ENCODE measurements at places on chromosomes 7 and 10.

DNA sequence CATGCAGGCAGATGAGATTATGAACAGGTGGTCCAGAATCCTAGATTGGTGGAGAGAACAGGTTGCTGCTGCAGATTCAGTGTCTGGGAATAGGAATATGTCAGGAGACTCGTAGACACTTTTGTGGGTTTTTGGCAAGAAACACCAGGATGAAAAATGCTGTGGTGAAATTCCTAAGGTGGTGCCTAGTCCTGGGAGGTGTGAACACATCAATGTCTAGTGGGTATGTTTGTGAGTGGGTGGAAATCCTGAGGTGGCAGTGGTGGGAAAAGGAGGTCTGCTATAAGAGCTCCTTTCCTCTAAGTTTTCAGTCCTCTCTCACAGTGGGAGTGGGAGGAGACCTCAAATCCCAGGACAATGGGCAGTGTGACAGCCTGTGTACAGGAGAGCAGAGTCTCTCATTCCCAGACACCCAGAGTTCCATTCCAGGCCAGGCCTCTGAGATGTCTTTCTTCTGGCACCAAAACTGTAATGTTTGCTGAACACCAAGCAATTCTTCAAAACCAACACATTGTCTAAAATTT lies 5.1 kb downstream of the ERV3-1 start:
- DNase-seq = no peak
- no peak overlapping the region for H3K4me3 ChIP-seq
- H3K27ac ChIP-seq = no peak overlapping the region
- H3K4me1 ChIP-seq = peaks cover 32% of the 10 kb centered on the region
- peaks cover 89% of the 10 kb centered on the region for H3K36me3 ChIP-seq

DNA sequence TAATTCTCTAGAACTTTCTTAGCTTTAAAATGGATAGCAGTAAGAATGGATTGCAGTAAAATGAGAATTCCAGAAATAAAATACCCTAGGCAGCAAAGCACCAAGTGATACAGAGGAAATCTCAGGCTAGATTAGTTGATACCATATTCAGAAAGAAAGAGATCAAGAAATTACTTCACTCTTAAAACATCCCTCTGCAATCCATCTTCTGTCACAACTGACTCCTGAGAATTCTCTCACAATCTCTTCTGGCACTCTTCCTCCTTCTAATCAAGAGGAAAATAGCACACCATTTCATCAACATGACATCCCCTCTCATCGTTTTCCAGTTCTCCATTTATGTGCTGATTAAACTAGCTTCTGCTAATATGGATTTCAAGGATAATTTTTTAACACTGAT lies 42.2 kb upstream of the LAMB1 start:
- no peak overlapping the region for H3K4me3 ChIP-seq
- no peaks in the 10 kb centered on the region for H3K36me3 ChIP-seq
- H3K27ac ChIP-seq = no peak overlapping the region
- DNase-seq = no peak
- peaks cover 3% of the 10 kb centered on the region for H3K27me3 ChIP-seq

- no peak overlapping the region for H3K27ac ChIP-seq
- H3K27me3 ChIP-seq = no peaks in the 10 kb centered on the region
- peaks cover 6% of the 10 kb centered on the region for H3K4me1 ChIP-seq
- H3K4me3 ChIP-seq = no peak overlapping the region
- H3K36me3 ChIP-seq = peaks cover 74% of the 10 kb centered on the region
Observed at GRCh38 chr7:741191-741671, 14.2 kb upstream of the PRKAR1B start.

DNA sequence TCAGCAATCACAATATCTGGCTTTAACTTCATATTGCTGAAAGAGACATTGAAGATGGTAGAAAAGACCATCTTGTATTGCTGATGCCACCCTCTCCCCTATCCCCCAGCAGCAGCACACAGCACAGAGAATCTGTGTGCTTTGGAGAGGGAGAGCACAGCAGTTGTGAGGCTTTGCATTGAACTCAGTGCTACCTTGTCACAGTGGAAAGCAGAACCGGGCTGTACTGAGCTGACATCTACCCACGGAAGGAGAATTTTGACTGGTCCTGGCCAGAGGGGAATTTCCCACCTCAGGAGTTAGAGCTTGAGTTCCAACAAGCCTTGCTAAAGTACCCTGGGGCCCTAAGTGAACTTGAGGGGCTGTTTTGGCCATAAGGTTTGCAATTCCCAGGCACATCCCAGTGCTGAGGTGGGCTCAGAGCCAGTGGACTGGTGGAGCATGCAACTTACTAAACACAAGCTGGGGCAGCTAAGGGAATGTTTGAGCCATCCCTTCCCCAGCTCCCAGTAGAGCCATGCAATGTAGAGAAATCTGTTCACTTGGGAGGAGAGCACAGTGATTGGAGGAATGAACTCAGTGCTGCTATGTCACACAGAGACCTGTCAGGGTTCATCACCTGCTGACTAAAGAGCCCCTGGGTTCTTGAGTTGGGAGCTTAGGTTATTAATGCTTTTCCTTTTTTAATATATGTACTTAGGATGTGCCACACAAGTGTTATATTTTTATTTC lies 62.1 kb downstream of the OR13A1 start:
- peaks cover 9% of the 10 kb centered on the region for H3K4me1 ChIP-seq
- peaks cover 6% of the 10 kb centered on the region for H3K27me3 ChIP-seq
- DNase-seq = no peak
- no peak overlapping the region for H3K27ac ChIP-seq
- H3K36me3 ChIP-seq = no peaks in the 10 kb centered on the region
- no peak overlapping the region for H3K4me3 ChIP-seq

GRCh38 chr7:116552602-116553001 lies 27.8 kb downstream of the CAV1 start:
- no peak overlapping the region for H3K4me3 ChIP-seq
- DNase-seq = no peak
- H3K27me3 ChIP-seq = peaks cover 49% of the 10 kb centered on the region
- no peaks in the 10 kb centered on the region for H3K4me1 ChIP-seq
- H3K27ac ChIP-seq = no peak overlapping the region

GRCh38 chr7:142440219-142440905 lies 182.5 kb upstream of the PRSS58 start:
- peaks cover 51% of the 10 kb centered on the region for H3K4me1 ChIP-seq
- H3K4me3 ChIP-seq = no peak overlapping the region
- no peak for DNase-seq

DNA sequence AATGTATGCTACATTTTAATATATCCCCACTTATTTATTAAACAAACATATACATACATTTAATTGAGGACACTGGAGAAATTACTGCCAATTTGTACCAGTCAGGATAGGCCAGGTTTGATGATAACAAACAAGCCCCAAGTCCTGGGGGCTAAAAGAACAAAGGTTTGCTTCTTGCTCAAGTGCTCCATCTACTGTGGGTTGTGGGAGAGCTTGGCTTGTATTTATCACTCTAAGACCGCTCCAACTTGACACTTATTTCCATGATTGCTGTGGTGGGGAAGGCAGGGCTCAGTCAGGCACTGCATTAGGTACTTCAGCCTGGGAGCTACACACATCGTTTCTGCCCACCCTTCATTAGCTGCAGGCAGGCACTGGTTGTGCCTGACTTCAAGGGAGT lies 136.6 kb upstream of the ZNF32 start:
- no peak for DNase-seq
- no peaks in the 10 kb centered on the region for H3K27me3 ChIP-seq
- H3K4me3 ChIP-seq = no peak overlapping the region
- peaks cover 18% of the 10 kb centered on the region for H3K4me1 ChIP-seq

- no peak overlapping the region for H3K4me3 ChIP-seq
- no peaks in the 10 kb centered on the region for H3K27me3 ChIP-seq
- no peak overlapping the region for H3K27ac ChIP-seq
- no peak for DNase-seq
- peaks cover 20% of the 10 kb centered on the region for H3K4me1 ChIP-seq
Observed at GRCh38 chr7:12064586-12065127, 146.4 kb upstream of the TMEM106B start.

- H3K4me3 ChIP-seq = no peak overlapping the region
- no peaks in the 10 kb centered on the region for H3K27me3 ChIP-seq
- no peaks in the 10 kb centered on the region for H3K4me1 ChIP-seq
- H3K27ac ChIP-seq = no peak overlapping the region
Observed at GRCh38 chr7:17690030-17690429, 250.3 kb downstream of the SNX13 start.

DNA sequence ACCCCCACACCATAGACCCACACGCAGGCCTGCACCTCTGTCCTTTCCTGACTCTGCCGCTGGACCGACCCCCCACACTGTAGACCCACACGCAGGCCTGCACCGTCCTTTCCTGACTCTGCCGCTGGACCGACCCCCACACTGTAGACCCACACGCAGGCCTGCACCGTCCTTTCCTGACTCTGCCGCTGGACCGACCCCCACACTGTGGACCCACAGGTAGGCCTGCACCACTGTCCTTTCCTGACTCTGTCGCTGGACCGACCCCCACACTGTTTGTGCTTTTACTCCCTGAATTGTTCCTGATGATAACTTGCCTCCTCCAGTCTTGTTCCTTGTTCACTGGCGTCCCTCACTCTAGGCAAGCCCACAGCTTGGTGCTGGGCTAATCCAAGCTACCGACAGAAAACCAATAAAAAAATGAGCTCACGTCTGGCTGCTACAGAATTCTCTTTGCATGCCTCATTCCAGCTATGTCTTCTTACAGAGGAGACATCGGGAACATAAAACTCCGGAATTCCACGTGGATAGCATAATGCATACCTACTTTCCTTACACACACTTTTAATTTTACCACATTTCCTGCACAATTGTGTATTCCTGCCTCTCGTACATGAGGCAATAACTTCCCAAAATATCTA lies 494.3 kb downstream of the PTPRN2 start:
- no peak overlapping the region for H3K27ac ChIP-seq
- H3K27me3 ChIP-seq = no peaks in the 10 kb centered on the region
- no peaks in the 10 kb centered on the region for H3K36me3 ChIP-seq
- DNase-seq = no peak
- no peak overlapping the region for H3K4me3 ChIP-seq

DNA sequence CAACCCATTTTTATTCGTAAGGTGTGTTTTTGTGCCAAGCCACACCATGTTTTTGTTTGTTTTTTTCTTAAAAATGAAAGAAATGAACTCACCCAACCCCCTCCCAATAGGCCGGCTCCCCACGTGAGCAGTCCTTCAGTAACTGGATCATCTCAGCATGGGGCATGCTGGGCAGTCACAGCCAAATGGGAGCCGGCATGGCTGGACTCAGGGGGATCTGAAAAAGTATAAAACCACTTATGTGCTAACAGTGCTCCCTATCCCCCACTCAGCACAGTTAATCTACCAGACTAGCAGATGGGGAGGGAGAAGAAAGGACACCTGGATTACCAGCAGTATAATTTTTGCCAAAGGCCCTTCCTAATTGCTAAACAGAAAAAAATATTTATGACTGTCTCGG lies 39.3 kb downstream of the BAZ1B start:
- peaks cover 32% of the 10 kb centered on the region for H3K4me1 ChIP-seq
- H3K36me3 ChIP-seq = peaks cover 90% of the 10 kb centered on the region
- no peak overlapping the region for H3K4me3 ChIP-seq
- DNase-seq = no peak

DNA sequence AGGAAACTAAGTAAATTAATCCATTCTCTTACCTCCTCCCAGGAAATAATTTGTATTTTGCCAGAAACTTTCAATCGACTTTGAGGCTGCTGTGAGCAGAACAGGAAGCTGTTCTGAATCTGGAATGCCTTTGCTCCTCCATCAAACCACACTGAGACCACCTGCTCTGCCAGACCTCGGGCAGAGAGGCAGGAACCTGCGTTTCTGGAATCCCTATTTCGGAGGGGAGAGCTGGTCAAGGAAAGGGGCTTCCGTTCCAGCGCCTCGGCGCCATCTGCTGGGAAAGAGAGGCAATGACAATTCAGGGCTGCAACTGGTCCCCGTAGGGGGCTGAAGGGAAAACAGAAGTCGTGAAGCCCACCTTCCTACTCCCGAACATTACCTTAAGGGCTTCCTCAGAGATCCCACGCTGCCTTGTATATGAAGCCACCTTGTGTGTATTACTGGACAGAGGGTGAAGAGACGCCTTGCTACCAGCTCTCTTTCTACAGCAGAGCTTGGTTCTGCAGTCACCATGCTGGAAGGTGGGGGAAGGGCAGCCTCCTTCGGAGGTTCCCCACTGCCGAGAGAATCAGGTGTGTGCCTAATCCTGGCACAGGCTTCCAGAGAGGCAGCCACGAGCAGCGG lies 31.2 kb downstream of the ZNF467 start:
- peaks cover 47% of the 10 kb centered on the region for H3K27me3 ChIP-seq
- H3K27ac ChIP-seq = no peak overlapping the region
- H3K4me3 ChIP-seq = peak overlapping the region; percentile 72
- peaks cover 11% of the 10 kb centered on the region for H3K4me1 ChIP-seq

DNA sequence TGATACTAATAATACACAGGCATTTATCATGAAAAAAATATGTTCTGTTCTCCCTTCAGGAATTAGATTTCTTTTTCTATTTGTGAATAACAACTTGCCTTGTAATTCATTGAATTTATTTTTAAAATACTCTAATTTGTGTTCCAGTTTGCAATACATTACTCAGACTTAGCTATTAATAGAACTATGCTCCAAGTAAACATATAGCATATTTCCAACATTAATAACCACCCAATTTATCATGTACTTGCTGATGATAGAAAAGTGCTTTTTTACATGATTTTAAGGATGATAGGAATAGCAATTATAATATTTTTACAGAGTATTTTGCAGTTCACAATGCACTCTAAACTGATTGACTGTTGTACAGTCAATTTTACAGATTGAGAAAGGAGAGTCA lies 338.8 kb upstream of the SEMA3D start:
- no peaks in the 10 kb centered on the region for H3K27me3 ChIP-seq
- H3K36me3 ChIP-seq = no peaks in the 10 kb centered on the region
- no peak for DNase-seq
- no peak overlapping the region for H3K27ac ChIP-seq

- no peak for DNase-seq
- H3K27ac ChIP-seq = no peak overlapping the region
- H3K4me3 ChIP-seq = no peak overlapping the region
Observed at GRCh38 chr7:143223784-143224183, 1.9 kb downstream of the TAS2R40 start.

DNA sequence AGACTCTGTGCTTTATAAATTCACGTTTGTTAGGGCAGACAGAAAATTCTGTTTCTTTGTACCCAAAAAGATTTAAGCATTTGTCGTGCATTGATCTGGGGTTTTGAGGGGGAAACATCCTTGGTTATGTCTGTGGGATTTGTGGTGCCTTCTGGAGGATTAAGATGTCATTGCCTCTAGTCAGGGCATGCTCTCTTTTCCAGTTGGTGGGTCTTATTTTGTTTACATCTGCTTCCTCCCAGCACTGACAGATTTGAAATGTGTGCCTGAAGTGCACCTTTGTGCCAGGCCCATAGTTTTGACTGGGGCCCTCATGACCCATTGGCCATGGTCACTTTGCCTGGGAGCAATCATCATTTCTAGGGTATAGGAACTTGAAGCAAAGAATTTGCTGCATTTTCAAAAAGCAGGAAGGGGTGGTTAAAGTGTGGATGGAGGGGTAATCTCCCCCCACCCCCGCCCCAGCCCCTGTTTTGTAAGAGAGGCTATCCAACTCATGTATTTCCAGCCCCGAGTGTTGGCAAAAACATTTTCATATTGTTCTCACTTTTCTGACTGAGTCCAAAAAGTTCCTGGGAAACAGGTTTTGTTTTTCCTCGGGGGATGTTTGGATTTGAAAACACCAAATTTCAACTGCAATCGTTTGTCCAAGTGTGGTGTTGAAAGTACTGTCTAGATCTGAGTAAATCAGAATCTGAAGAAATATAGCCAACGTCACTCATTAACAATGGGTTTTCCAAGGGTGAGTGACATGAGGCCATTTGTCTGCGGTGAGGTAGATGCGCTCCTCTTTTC lies 388.2 kb upstream of the GALNT17 start:
- H3K36me3 ChIP-seq = no peaks in the 10 kb centered on the region
- H3K27ac ChIP-seq = no peak overlapping the region
- H3K4me1 ChIP-seq = peaks cover 7% of the 10 kb centered on the region
- no peak for DNase-seq
- H3K4me3 ChIP-seq = no peak overlapping the region
